ENCODE measurements at places on chromosomes 6 and 20.

- no peak for DNase-seq
These were observed 13.8 kb upstream of the ZBP1 start for GRCh38 chr20:57633945-57634491.

DNA sequence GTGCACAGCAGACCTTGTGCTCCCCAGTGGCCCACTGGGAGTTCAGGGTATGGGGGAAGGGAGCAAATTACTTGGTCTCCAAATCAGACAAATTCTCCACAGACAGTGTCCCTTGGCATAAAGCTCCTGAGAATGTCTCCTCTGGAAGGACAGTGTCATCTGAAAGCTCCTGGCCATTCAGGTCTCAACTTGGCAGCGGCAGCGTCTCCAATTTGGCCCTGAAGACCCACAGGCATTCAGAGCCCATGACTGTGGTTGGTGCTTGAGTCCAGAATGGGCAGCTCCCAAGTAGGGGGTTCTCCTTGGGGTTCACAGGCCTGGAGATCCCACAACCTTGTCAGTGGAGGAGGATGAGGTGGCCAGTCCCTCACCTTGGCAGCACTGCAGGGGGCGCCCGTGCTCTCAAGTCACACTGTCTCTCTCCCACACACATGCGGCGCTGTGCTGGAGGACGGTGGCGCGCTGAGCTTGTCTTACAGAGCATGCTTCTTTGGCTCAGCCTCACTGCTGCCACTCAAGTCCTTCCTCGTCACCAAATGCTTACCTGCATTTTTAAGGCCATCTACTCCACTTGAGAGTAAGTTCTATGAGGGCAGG is 20.7 kb downstream of the DYNLRB1 start:
- DNase-seq, result no peak

- no peak for DNase-seq
These were observed 95.2 kb upstream of the HDGFL1 start for GRCh38 chr6:22473991-22474682.

DNA sequence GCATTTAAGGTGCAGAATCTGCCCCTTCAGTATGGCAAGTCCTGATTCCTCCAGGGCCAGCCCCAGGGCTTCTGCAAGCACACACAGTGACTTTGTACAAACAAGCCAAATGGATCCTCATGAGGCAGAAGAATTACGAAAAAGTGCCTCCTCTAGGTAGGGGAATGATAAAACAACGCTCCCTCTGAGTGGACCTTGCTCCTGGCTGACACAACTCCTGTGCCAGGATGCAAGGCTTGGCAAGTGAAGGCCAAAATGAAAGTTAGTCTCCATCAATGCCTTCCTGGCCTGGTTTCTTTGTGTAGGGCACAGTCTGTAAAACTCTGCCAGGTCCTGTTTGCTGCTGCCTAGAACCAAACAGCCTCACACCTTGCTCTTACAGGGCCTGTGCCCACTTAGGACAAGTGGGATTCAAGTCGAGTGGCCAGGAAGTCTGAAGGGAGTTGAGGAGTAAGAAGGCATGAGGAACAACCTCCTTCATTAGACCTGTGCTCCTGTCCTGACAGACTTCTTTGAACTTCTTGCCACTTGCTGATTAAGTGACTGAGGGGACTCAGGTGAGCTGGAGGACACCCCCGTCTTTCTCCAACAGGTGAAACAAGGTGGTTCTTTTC is 417.1 kb downstream of the CDC5L start:
- DNase-seq, result no peak

- DNase-seq, result peak; percentile 89
These were observed 277.7 kb upstream of the ECI2 start for GRCh38 chr6:4413073-4413472.

DNA sequence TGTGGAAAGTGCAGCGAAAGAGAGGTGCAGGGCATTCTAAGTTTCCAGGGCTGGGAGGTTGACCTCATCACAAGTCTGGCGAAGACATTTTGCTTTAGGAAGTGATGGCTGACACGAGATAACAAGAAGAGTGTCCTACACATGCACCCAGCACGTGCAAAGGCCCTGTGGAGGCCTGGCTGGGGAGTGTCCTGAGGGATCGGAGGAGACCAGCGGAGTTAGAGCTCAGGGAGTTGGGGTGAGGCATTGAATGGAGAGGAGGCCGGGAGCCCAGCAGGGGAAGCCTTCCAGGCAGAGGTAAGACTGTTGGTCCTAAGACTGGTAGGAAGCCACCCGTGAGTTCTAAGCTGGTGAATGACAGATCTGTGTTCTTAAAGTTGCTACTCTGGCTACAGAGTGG is 58.4 kb downstream of the PPP1R14C start:
- no peak for DNase-seq

Measured in fibroblast of the aortic adventitia (primary cell).